ENCODE measurements at places on chromosomes 1 and 21.

DNA sequence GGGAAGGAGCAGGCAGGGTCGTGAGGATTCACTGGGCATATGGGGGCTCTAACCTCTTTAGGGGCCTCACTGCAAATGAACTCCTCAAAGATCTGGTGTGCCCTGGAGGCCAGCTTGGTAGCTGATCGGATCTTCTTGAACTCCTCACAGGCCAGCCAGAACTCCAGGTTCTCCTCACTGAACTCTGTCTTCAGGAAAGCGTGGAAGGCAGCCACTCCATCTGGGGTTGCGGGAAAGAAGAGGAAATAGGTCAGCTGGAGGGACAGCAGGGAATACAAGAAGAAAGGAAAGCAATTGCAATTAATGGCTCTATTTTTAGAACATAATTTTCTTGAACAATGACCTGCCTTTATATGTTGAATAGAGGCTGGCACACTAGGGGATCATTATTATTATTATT, 2.3 kb downstream of the RGS16 start:
- no peak for DNase-seq

DNA sequence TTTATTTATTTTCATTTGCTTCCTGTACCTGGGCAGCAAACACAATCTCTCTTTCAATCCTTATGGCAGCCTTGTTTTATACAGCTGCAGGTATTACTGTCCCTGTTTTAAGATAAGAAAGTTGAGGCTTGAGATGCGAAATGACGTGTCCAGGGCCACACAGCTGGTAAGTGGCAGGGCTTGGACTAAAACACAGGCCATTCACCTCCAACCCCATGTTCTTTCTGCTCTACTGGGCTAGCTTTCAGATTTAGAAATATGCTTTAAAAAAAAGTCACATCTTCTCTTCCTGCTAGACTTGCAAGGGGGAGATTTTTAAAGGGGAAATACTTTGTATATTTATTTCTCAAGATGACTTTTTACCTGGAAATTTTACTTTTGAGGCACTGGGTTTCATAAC, 62.8 kb downstream of the CNST start:
- DNase-seq = no peak

GRCh38 chr1:192201303-192201702, 43.0 kb downstream of the RGS18 start:
- DNase-seq = no peak

GRCh38 chr1:195278644-195279043, 1329.6 kb downstream of the KCNT2 start:
- DNase-seq = no peak

GRCh38 chr1:198647055-198647454, 8.2 kb downstream of the PTPRC start:
- no peak for DNase-seq
